ENCODE measurements at places on chromosomes 12 and 14. TPM values are rescaled to one million over a fixed set of nuclear protein-coding genes. Genes with fewer than 3 reads are reported as not detected.

Gene DNAJC22
- 22.9 TPM for total RNA-seq

Gene A2M
- 0.11 TPM for total RNA-seq

Gene ACVRL1
- 0.11 TPM for total RNA-seq

Gene RAB15
- total RNA-seq: 21.0 TPM

All from A549 treated with dexamethasone at 1 μM for 4 hours (cell line).